ENCODE measurements at places on chromosomes 2 and 18. TPM values are rescaled to one million over a fixed set of nuclear protein-coding genes. Genes with fewer than 3 reads are reported as not detected.

Gene CDKL4
- 3.7 TPM for total RNA-seq

DNA sequence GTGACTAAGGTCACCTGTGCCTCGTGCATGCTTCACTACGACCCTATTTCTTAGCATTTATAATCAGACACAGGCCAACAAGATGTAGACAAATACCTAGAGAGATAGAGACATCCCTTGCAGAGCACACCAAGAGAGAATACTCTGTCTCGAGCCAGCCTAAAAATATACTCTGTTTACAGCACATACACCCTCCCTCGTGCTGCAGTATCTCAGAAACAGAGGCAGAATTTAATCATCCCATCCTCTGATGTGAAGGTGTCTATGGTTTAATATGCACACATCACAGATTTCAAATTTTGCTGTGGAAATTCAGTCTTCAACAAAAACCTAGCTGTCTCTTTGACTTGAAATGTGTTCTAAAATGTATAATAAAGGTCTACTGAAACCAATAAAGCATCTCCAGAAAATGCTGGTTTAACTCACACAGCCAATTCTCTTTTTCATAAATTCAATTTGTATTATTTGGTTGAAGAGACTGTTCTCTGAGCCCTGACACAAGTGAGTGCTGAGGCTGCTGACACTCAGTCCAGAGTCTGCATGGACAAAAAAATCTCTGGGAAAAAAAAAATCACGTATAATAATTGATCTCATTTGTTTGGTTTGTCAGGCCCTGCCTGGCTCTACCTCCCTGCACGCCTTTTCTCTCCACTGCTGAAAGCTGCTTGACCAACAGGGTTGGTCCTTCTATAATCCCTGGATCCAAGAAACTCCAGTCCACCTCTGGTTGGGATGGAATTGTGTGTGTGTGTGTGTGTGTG, 142.0 kb upstream of the FSHR start:
- H3K4me3 ChIP-seq = no peak overlapping the region
- DNase-seq = no peak
- peaks cover 5% of the 10 kb centered on the region for H3K4me1 ChIP-seq
- H3K36me3 ChIP-seq = no peaks in the 10 kb centered on the region
- H3K27me3 ChIP-seq = no peaks in the 10 kb centered on the region

Gene DYNAP
- total RNA-seq = not detected

DNA sequence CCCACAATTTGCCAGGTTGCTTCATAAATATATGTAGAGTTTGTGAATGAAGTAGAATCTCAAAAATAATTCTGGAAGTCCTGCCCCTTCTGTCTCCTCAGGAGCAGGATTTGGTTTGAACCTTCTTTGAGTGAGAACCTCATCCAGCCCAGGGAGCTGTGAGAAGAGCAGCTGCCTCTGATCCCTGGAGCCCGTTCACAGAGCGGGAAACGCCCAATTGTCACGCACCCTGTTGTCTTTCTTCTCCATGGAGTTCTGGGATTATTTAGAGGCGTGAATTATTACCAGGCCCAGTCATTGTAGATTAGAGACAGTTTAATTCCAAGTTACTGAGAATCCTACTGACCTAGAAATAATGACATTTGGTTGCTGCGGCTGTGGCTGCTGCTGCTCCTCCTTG, 66.1 kb downstream of the TPO start:
- DNase-seq = no peak
- no peaks in the 10 kb centered on the region for H3K36me3 ChIP-seq

DNA sequence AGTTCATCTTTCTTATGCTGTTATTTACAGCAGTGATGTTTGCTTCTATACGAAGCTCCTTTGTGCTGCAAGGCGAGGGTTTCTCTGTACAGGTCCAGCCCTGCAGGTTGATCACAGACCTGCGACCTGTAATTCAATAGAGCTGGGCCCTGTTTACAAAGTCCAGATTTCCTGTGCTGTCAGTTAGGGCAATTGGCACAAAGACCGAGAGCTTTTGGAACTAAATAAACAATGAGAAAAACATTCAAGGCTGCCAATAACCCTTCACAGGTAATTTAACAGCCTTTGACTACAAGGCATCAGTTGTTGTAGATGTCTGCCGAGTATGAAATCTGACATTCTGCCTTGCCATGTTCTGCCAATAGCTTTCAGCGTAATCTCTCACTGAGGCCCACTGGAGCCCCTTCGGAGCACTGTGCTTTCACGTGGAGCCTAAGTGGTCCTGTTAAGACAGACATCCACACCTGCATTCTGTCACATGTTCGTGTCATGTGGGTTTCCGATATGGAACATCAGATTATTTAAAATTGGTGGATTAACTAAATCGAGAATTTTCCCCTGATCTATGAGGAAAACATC, 232.5 kb downstream of the PTGR3 start:
- H3K27me3 ChIP-seq = no peaks in the 10 kb centered on the region
- H3K36me3 ChIP-seq = peaks cover 6% of the 10 kb centered on the region
- H3K27ac ChIP-seq = no peak overlapping the region
- no peak overlapping the region for H3K4me3 ChIP-seq
- DNase-seq = no peak

Gene IL36B
- total RNA-seq = not detected

- H3K36me3 ChIP-seq = no peaks in the 10 kb centered on the region
- no peak overlapping the region for H3K4me3 ChIP-seq
- no peaks in the 10 kb centered on the region for H3K27me3 ChIP-seq
- H3K27ac ChIP-seq = no peak overlapping the region
Observed at GRCh38 chr2:100615471-100615870, 52.7 kb downstream of the PDCL3 start.

GRCh38 chr2:135113322-135113721, 61.2 kb downstream of the RAB3GAP1 start:
- no peak for DNase-seq
- peaks cover 7% of the 10 kb centered on the region for H3K36me3 ChIP-seq
- no peak overlapping the region for H3K27ac ChIP-seq
- no peaks in the 10 kb centered on the region for H3K4me1 ChIP-seq
- H3K27me3 ChIP-seq = no peaks in the 10 kb centered on the region
- no peak overlapping the region for H3K4me3 ChIP-seq

- H3K4me3 ChIP-seq = no peak overlapping the region
- no peaks in the 10 kb centered on the region for H3K27me3 ChIP-seq
- no peaks in the 10 kb centered on the region for H3K4me1 ChIP-seq
- H3K27ac ChIP-seq = no peak overlapping the region
- no peaks in the 10 kb centered on the region for H3K36me3 ChIP-seq
Observed at GRCh38 chr2:102703748-102704147, 58.1 kb upstream of the TMEM182 start.

DNA sequence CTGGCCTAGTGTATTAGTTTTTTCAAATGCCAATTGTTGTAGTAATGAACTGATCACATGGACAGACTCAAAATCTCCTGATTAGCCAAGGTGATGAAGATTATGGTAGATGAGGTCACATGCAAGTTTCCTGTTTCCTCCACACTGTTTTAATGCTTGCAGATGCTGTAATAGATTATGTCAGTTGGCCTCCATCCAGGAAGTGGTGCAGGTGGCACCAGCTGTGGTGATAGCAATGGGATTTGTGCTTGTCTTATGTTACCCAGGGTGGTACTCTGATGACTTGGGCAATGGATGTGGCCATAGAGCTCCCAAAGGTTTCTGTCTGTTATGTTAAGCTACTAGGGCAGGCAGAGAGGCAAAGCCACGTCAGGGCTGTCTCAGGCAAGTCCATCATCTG, 332.9 kb upstream of the DDX18 start:
- H3K27me3 ChIP-seq = no peaks in the 10 kb centered on the region
- H3K27ac ChIP-seq = no peak overlapping the region
- H3K4me3 ChIP-seq = no peak overlapping the region
- H3K36me3 ChIP-seq = no peaks in the 10 kb centered on the region
- no peak for DNase-seq

- no peak overlapping the region for H3K27ac ChIP-seq
- H3K4me1 ChIP-seq = peaks cover 51% of the 10 kb centered on the region
- no peak for DNase-seq
- H3K36me3 ChIP-seq = no peaks in the 10 kb centered on the region
- H3K27me3 ChIP-seq = no peaks in the 10 kb centered on the region
Observed at GRCh38 chr2:73105511-73105971, 7.2 kb downstream of the RAB11FIP5 start.

Gene OR6B2
- total RNA-seq = not detected

DNA sequence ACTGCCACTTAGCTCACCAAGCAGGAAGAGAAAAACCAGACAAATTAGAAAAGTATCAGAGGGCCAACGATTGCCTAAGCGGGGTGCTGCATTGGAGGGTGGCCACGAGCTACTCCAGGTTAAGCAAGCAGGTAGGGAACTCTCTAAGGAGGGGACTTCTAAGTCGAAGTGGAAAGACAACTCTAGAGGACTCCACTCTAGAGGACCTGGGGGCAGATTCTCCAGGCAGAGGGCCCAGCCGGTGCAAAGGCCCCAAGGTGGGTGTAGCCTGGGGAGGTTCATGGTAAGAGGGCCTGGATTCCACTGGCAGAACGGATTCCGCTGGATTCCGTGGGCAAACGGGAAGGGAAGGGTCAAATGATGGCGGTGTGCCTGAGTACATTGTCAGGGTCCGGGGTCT, 12.7 kb downstream of the FBLN7 start:
- peak; percentile 60 for DNase-seq
- no peak overlapping the region for H3K27ac ChIP-seq
- H3K36me3 ChIP-seq = no peaks in the 10 kb centered on the region
- H3K27me3 ChIP-seq = no peaks in the 10 kb centered on the region
- no peaks in the 10 kb centered on the region for H3K4me1 ChIP-seq

DNA sequence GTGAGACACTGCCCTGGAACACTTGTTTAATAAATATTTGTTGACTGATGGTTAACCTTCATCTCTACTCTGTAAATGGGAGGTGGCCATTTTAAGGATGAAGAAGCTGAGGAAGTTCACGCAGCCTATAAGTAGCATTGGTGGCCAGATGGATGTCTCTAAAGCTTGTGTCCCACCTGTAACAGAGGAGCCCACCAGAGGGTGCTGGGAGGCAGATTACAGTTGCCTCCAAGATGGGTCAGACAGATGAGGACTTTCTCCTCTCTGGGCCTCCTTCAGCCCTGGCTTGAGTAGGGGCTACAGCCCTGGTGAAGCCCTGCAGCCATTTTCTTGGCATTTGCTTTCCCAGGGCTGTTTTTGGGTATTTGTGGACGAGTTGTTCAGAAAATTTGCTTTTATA, 45.0 kb upstream of the MCFD2 start:
- peaks cover 51% of the 10 kb centered on the region for H3K36me3 ChIP-seq
- no peak for DNase-seq
- no peaks in the 10 kb centered on the region for H3K27me3 ChIP-seq
- peaks cover 8% of the 10 kb centered on the region for H3K4me1 ChIP-seq

DNA sequence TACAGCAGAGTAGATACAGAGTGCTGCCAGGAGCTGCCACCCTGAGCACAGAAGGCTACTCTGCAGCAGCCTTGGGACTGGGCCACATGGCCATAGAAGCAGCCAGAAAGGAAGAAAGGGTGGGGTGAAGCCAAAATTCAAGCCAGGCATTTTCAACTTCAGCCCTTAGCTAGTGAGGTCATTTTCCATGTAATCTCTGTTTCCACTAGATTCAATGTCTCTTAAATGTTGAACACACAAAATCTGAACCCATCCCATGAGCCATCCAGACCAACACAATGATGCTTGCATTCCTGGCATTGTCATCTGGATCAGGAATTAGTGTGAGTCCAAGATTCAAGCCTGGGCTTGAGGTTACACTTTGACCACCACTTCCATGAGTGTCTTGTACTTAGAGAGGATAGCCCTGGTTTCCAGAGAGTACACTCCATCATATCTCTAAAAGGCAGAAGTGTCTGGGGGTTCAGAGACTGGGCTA, 243.6 kb downstream of the OSR1 start:
- H3K4me3 ChIP-seq = no peak overlapping the region
- DNase-seq = no peak
- no peak overlapping the region for H3K27ac ChIP-seq
- peaks cover 10% of the 10 kb centered on the region for H3K4me1 ChIP-seq
- no peaks in the 10 kb centered on the region for H3K36me3 ChIP-seq
- H3K27me3 ChIP-seq = no peaks in the 10 kb centered on the region

- no peaks in the 10 kb centered on the region for H3K27me3 ChIP-seq
- H3K4me1 ChIP-seq = peaks cover 4% of the 10 kb centered on the region
- DNase-seq = no peak
- H3K27ac ChIP-seq = no peak overlapping the region
- H3K4me3 ChIP-seq = no peak overlapping the region
Observed at GRCh38 chr18:832085-832681, 20.1 kb upstream of the YES1 start.

DNA sequence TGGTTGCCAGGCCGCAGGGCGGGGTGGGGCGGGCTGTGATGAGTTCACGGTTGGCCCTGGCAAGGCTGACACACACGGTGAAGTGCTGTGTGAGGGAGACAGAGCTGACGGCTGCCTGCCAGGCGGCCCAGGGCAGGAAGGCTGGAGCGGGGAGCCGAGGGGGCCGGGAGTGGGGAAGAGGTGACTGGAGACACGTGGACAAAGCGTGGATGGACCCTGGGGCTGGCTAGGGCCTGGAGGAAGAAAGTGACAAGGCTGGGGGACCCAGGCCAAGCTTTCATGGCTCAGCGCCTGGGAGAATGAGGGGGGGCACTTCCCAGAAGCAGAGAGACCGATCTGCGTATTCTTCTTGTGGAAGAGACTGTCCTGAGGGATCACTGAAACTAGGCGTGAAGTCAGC, 123.2 kb downstream of the DYSF start:
- DNase-seq = no peak
- peaks cover 33% of the 10 kb centered on the region for H3K4me1 ChIP-seq
- H3K36me3 ChIP-seq = peaks cover 37% of the 10 kb centered on the region
- H3K4me3 ChIP-seq = no peak overlapping the region
- H3K27ac ChIP-seq = peak overlapping the region; percentile 37
- H3K27me3 ChIP-seq = no peaks in the 10 kb centered on the region

GRCh38 chr18:58842978-58843687, 21.5 kb upstream of the ZNF532 start:
- H3K4me3 ChIP-seq = no peak overlapping the region
- H3K27me3 ChIP-seq = peaks cover 7% of the 10 kb centered on the region
- no peak overlapping the region for H3K27ac ChIP-seq
- DNase-seq = no peak

- H3K4me1 ChIP-seq = peaks cover 4% of the 10 kb centered on the region
- no peak overlapping the region for H3K4me3 ChIP-seq
- H3K36me3 ChIP-seq = no peaks in the 10 kb centered on the region
- peak; percentile 37 for DNase-seq
- H3K27me3 ChIP-seq = no peaks in the 10 kb centered on the region
- no peak overlapping the region for H3K27ac ChIP-seq
Observed at GRCh38 chr2:201242571-201243277, 17.6 kb upstream of the CASP8 start.

Gene EDAR
- total RNA-seq = not detected

GRCh38 chr2:107931412-107931811, 54.9 kb upstream of the SLC5A7 start:
- H3K4me3 ChIP-seq = no peak overlapping the region
- no peaks in the 10 kb centered on the region for H3K4me1 ChIP-seq
- H3K27me3 ChIP-seq = no peaks in the 10 kb centered on the region
- DNase-seq = no peak

GRCh38 chr18:24497031-24497754, 36.8 kb downstream of the HRH4 start:
- H3K27ac ChIP-seq = no peak overlapping the region
- no peaks in the 10 kb centered on the region for H3K36me3 ChIP-seq
- no peaks in the 10 kb centered on the region for H3K4me1 ChIP-seq
- no peaks in the 10 kb centered on the region for H3K27me3 ChIP-seq
- no peak for DNase-seq
- H3K4me3 ChIP-seq = no peak overlapping the region
